ENCODE measurements at places on chromosomes 3 and 15.

- no peak for DNase-seq
These were observed 158.3 kb downstream of the ECT2 start for GRCh38 chr3:172908771-172909270.

- DNase-seq, result no peak
These were observed 36.1 kb downstream of the IGF1R start for GRCh38 chr15:98684436-98684835.

GRCh38 chr15:57996561-57996960 is 69.0 kb downstream of the ALDH1A2 start:
- DNase-seq, result no peak

DNA sequence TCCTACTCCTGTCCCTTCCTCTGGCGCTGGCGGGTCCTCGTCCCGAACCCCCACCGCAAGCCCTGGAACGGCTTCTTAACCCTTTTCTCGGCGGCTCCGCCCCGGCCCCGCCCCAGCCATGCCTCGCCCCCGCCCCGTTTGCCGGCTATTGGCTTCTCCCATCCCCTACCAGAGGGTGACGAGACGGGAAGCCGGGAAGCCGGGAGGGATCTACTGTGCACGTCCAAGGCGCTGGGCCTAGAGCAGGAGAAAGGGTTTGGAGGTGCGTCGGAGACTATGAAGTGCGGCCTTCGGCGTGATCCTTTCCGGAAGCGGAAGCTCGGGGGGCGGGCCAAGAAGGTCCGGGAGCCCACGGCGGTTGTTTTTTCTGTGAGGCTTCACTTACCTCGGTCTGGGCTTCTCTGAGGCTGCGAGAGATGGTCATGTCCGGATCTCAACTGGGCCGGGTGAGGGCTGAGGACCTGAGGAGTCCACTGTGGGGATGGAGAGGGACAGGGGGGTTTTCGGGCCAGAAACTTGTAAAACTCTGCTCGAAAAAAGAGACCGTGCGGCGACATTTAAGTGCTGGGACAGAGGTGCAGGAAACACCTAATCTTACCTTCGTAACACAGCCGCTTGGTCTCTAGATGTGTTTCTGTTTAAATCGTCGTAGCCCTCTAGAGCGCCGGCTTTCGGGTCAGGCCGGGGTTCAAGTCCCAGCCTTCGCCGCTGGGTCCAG is 21.4 kb downstream of the ROPN1B start:
- DNase-seq, result peak; percentile 24

DNA sequence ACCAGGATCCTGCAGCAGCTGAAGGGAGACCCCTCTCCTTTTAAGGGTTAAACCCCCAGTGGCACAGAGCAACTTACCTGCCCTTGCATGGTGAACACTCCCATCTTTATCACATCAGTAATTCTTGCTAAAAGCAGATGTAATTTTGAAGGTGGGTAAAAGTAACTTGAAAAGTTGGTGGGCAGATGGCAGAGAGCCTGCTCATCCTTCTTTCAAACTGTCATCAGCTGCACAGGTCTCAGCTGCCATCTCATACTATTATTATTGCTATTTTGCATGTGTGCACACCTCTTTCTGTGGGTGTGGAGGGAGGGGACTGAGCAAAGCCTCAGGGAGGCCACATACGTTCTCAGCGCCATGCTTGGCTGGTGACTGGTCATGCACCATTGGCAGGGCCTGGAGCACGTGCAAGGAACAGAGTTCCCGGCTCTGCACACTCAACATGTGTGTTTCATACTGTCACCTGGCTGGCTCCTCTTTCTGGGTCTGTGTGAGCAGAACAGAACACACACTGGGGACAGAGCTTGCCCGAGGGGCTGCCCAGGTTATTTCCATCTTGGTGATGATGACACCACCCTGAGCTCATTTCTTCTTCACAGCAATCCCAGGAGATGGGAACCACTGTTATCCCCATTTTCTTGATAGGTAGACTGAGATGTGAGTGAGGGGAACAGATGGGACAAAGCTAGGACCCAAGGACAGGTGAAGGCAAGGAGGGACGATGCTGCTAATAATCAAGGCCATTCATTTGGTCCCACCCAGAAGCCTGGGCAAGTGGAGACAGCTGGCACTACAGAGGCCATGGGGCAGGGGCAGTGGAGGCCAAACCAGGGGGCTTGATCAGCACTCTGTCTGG is 95.8 kb upstream of the KLF13 start:
- DNase-seq, result no peak

DNA sequence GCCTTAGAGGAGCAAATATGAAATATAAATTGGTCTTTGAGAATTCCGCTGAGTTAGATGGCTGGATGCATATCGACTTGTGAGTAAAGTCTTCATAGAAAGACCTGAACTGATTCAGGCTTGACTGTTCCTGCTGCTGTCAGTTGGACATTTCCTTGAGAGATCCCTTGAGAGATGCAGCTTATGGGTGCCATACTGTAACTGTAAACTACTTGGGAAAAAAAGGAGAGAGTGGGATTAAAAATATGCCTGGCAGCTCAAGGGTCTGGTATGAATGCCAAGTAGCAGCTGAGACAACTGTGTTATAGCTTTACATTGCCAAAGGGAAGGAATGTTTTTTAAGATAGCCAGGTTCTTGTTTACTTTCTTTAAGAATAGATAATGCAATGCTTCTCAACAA is 926.6 kb downstream of the EPHA3 start:
- DNase-seq, result no peak

DNA sequence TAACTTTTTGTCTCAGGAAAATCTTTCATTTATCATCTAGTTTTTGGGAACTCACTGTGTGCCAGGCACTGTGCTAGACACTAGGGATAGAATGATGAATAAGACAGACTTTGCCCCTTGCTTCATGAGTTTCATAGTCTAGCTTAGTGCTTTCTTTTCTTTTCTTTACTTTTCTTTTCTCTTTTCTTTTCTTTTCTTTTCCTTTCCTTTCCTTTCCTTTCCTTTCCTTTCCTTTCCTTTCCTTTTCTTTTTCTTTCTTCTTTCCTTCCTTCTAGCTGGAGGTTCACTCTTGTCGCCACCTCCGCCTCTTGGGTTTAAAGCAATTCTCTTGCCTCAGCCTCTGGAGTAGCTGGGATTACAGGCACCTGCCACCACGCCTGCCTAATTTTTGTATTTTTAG is 172.9 kb downstream of the EDEM1 start:
- no peak for DNase-seq

DNA sequence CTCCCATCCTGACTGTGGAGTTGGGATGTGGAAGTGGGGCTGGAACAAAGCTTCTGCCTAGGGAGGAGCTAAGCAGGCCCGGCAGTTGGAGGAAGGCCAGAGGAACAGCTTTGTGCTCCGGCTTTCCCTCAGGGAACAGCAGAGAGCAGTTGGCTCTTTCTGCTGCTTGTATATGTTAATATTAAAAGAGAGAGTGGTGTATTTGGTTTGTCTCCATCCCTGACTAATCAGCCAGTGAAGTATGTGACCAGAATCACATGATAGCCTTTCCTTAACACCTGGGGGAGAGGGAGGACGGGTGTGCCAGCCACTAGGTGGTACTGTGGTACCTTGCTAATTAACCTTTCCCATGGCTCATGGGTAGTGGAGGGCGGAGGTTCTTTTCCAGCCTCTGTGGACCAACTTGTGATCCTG is 10.0 kb downstream of the EIF2B5 start:
- no peak for DNase-seq

GRCh38 chr3:27905625-27906024 is 183.5 kb upstream of the EOMES start:
- no peak for DNase-seq

- DNase-seq, result no peak
These were observed 214.4 kb downstream of the TIGIT start for GRCh38 chr3:114508208-114508607.

DNA sequence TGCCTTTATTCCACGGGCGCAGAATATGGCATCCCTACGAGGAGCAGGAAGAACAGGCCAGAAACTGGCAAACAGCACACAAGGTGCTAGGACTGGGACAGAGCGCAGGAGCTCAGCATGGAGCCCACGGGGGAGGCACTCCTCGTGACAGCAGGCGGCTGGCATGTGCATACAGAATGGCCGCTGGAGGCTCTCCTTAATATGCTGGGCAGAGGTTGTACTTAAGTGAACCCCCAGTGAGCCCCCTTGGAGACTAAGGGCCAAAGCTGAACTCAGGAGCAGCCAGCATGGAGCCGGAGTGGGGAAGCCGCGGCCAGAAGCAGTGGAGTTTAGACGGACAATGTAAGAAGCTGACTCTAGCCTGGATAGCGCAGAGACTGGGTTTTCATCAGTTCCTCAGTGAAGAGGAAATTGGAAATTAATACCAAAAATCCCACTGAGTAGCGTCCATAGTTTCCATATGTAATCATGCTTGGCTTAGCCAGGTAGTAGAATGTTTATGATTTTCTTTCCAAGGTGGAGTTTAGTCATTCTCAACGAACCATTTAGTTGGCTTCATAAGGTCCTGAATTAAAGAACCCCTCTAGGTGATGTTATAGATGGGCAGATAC is 69.4 kb downstream of the EPHB3 start:
- DNase-seq, result no peak

DNA sequence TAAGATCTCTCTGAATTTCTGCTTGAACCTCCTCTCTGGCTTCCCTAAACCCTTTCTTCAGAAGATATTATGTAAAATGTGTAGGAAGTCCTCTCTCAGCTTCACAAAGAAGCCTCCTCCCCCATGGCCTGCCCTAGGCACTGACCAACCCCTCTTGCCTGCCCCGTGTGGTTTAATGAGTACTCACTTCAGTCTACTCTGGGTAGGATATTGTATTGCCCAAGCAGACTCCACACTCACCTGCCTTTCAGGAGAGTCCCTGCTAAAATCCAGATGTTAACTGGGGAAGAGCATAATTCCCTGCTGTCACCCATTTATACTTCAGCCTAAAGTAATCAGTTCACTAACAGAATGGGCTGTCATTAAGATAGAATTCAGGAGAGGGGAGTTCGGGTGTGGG is 2.6 kb upstream of the AGBL1 start:
- no peak for DNase-seq

GRCh38 chr3:13687517-13687943 is 138.6 kb downstream of the FBLN2 start:
- no peak for DNase-seq

- DNase-seq, result no peak
These were observed 65.3 kb downstream of the NSMCE3 start for GRCh38 chr15:29204369-29204755.

DNA sequence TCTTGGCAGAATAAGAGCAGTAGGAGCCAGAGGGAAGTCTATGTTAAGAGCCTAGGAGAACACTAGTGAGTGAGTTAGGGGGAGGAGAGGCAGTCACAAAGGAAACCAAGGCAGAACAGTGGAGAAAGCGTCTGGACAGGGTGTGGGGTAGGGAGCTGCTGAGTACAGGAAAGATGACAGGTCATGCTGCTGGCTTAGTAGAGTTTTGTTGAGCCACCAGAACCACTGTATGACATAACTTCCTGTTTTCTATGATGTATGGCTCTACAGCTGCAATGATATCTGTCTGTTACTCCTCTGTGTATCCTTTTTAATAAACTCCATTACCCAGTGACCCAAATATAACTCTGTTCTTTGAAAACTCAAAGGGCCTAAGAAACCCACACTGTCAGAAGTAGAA is 10.6 kb upstream of the STT3B start:
- DNase-seq, result no peak

DNA sequence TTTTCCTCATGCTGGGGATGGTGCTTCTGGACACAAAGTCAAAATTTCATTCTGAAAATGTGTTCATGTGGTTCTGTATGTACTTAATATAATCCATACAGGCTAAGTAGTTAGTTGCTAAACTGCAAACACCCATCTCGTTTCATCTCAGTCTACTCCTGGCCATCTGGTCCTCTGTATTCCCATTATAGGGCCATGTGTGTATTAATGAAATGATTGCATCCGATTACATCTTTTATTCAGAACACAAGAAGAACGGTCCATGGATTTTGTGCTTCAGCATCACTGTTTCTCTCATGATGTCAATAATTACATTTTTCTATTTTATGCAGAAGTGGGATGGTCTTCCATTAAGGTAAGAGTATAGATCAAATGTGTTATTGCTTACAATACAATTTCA is 6.1 kb upstream of the GJD2 start:
- DNase-seq, result no peak

DNA sequence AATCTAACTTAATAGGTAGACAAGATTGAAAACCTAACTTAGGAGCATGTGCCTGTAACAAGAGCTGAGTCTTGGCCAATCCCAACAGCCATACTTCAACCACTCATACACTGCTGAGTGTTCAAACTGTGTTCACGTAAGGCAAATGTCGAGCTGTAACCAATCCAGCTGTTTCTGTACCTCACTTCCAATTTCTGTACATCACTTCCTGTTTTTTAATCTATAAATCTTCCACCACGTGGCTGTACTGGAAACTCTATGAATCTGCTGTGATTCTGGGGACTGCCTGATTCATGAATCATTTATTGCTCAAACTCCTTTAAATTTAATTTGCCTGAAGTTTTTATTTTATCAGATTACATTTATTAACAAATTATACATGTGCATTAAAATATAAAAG is 44.6 kb upstream of the NEDD4 start:
- DNase-seq, result no peak

- DNase-seq, result no peak
These were observed 41.1 kb upstream of the RASGRP1 start for GRCh38 chr15:38605744-38606143.

DNA sequence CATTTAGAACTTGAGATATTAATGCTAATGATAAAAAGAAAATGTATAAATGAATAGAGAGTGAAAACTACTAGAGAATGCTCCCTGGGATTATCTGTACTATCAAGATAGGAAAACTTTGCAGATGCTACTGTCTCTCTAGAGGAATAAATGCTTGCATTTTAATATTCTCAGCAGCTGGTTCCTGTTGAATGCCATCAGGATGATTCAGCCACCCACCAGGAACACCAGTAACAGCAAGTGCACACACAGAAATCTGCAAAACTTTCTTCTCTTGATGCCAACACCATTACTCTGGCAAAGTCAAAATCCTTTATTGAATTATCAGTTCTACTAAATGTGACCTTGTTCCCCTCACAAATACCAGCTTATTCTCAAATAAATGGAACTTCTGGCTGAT is 148.4 kb downstream of the TIGIT start:
- no peak for DNase-seq

- DNase-seq, result no peak
These were observed 70.8 kb downstream of the RAP2B start for GRCh38 chr3:153232851-153233271.

DNA sequence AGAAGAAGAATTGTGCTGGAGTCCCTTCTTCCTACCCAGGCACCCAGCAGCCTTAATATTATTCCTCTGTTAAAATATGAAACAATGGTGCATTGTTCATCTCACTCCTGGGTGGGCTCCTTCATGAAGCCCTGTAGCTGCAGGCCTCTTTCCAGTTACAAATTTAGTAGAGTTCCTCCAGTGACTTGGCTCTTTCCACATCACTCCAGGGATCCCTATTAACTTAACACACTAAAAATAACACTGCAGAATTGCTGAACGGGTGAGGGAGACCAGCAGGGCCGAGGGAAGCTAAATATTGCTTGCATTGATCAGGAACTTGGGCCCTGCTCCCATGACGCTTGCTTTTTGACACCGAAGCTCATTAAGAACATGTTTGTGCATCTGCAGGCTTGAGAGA is 142.3 kb downstream of the PDCD6IP start:
- DNase-seq, result no peak
